Activated T-helper 1 cell treated with anti-CD3 and anti-CD28 coated beads, Interleukin-12 subunit alpha, Interleukin-12 subunit beta, Interleukin-2, Interleukin-4 antibody, amounts not matched to agents 30 ng/mL and 10 ng/mL and 1 ng/mL, durations not matched to agents 14 hours and 24 hours and 36 hours (primary cell): ENCODE measurements at places on chromosomes 3 and 15. TPM values are rescaled to one million over a fixed set of nuclear protein-coding genes. Genes with fewer than 3 reads are reported as not detected.
A peak's percentile ranks its signal among the peaks of the same experiment; 100 is the strongest.

DNA sequence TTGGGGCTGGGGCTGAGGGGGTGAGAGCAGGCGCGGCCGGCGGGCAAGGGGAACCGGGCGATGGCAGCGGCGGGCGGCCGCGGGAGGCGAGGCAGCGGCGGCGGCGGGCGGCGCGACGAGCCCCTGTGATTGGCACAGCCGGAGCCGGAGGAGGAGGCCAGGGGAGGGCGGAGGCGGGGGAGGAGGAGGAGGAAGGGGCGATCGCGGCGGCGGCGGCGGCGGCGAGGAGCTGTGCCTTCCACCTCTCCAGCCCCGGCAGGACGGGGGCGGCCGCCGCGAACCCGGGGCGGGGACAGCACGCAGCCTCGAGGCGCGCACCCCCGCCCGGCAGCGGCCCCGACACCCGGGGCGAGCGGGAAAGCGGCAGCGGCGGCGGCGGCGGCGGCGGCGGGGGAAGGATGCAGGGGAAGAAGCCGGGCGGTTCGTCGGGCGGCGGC lies at the start of gene SLCO3A1:
SLCO3A1 (plus strand) TSS at position 198 of the 437 bp plus-strand sequence.
- peaks cover 9% of the 10 kb centered on the region for H3K27me3 ChIP-seq
- peaks cover 67% of the 10 kb centered on the region for H3K4me1 ChIP-seq
- H3K4me3 ChIP-seq: peak within 1 kb of the TSS; percentile 84
- H3K36me3 ChIP-seq: peaks cover 3% of the 10 kb centered on the region
- peak within 1 kb of the TSS; percentile 80 for H3K27ac ChIP-seq

- H3K4me1 ChIP-seq: peaks cover 16% of the 10 kb centered on the region
- DNase-seq: no peak
- H3K27ac ChIP-seq: peak overlapping the region; percentile 46
Measured at GRCh38 chr15:42215913-42216829, 8.1 kb upstream of the VPS39 start.

DNA sequence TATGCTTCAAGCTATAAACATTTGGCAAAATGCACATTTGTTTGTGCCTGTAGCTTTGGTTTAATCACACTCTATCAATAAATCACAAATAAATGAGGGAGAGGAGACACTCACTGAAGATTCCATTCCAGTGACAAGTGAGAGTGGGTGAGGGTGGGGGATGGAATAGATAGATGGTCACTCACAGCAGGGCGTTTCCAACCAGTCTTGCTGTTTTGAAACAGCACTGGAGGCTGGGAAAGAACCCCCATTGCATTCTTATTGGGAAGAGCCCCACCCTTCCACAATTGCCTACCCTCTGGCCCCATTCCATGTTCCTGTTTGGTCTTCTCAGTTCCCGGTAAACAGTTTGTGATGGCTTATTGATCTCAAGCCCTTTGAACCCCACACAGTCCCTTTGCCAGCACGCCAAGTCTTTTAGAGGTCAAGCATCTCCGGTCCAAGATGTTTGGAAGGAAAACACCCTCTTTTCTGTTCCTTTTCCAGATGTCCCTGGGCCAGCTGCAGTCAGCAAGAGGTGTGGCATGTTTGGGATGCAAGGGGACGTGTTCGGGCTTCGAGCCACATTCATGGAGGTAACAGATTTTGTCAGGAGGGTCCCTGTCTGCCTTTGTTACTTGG lies 30.7 kb downstream of the LMCD1 start:
- no peaks in the 10 kb centered on the region for H3K4me1 ChIP-seq
- H3K36me3 ChIP-seq: no peaks in the 10 kb centered on the region
- no peaks in the 10 kb centered on the region for H3K27me3 ChIP-seq
- H3K4me3 ChIP-seq: no peak overlapping the region
- no peak for DNase-seq
- H3K27ac ChIP-seq: no peak overlapping the region

- no peak for DNase-seq
- no peak overlapping the region for H3K4me3 ChIP-seq
- peaks cover 2% of the 10 kb centered on the region for H3K27me3 ChIP-seq
- no peak overlapping the region for H3K27ac ChIP-seq
Measured at GRCh38 chr3:123664753-123665152, 79.9 kb upstream of the HACD2 start.

DNA sequence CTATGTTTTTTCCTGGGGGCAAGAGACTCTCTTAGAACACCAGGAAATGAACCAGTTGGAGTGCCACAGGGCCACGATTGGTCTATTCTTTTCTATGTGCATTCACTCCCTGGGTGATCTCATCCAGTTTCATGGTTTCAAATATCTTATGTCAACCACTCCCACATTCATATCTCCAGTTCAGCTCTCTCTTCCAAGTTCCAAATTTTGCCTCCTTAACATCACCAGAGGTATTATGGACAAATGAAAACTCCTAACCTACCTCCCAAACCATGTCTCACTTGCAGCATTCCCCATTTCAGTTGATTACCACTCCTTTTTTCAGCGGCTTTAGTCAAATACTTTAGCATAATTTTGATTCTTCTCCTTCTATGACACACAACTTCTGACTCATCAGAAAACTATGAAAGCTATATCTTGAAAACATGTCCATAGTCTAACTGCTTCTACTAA lies 203.1 kb upstream of the SEMA6D start:
- no peak for DNase-seq
- no peak overlapping the region for H3K4me3 ChIP-seq
- no peak overlapping the region for H3K27ac ChIP-seq
- H3K27me3 ChIP-seq: no peaks in the 10 kb centered on the region
- no peaks in the 10 kb centered on the region for H3K4me1 ChIP-seq

DNA sequence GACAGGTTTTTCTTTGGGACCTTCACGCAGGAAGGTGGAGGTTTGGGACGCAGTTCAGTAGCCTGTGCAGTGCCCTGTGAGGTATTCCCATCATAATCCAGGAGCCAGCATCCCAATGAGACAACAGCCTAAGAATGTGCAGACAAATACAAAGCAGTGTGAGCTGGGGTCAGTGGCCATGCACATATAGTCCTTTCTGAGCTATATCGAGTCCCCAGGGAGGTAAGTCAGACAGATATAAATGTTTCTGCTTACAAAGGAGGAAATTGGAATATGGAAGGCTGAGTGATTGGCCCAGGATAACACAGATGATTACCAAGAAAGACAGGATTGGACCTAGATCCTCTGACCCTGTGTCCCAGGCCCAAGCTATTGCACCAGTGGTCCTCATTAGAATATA lies 216.6 kb upstream of the TRIM42 start:
- no peak overlapping the region for H3K4me3 ChIP-seq
- no peaks in the 10 kb centered on the region for H3K36me3 ChIP-seq
- DNase-seq: no peak
- H3K27me3 ChIP-seq: peaks cover 1% of the 10 kb centered on the region
- H3K4me1 ChIP-seq: no peaks in the 10 kb centered on the region

DNA sequence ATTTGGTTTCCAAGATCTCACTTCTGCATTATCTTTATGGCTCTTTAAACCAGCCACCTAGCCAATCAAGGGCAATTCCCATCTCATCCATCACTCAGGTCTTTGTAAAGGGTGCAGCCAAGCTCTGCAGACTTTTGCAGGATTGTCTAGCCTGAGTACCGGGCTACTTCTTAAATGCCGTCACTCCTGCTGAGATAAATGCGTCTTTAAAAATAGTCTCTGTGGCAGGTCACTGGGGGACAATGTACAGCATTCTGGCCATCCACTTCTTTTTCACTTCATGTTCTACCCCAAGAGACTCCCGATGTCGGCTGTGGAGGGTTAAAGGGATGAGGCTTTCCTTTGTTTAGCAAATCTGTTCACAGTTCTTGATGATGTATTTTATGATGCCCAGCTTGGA lies 194.7 kb downstream of the SV2B start:
- no peaks in the 10 kb centered on the region for H3K4me1 ChIP-seq
- no peak for DNase-seq
- H3K27me3 ChIP-seq: peaks cover 25% of the 10 kb centered on the region
- H3K4me3 ChIP-seq: no peak overlapping the region
- H3K36me3 ChIP-seq: no peaks in the 10 kb centered on the region

DNA sequence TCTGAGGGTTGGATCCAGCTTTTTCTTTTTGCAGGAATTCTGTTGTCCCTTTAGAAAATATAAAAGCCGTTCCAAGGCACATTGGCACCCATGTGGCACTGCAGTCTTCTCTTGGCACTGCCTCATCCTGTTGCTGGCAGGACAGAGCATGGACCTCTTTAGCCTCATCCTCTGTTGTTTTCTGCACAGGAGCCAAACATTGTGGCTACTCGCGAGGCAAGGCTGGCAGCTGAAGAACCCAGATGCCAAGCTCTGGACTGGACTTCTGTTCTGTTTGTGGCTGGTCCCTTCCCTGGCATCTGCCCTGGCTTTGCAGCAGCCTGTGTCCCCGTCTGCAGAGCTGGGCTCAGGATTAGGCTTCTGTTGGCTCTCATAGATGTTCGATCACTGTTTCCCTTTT lies 224.7 kb upstream of the TBC1D5 start:
- H3K27ac ChIP-seq: no peak overlapping the region
- no peak overlapping the region for H3K4me3 ChIP-seq
- H3K36me3 ChIP-seq: no peaks in the 10 kb centered on the region
- DNase-seq: no peak
- no peaks in the 10 kb centered on the region for H3K4me1 ChIP-seq

DNA sequence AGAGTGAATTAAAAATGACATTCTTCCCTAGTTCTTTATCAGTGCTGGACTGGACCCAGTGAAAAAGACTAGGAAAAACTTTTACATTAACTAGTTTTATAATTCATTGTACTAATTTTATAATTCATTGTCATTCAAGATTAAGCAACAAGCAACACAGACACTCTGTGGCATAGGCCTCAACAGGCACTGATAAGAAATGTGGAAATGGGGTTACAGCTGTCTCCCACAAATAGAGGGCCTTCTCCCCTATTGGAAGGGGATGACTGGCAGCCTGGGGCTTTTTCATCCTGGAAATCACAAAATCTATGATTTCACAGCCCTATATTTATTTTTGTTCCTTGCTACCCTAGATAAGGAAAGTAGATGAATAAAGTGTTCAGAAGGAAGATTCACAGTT lies 370.6 kb downstream of the GBE1 start:
- no peaks in the 10 kb centered on the region for H3K4me1 ChIP-seq
- H3K27me3 ChIP-seq: no peaks in the 10 kb centered on the region
- H3K27ac ChIP-seq: no peak overlapping the region
- no peak overlapping the region for H3K4me3 ChIP-seq
- no peaks in the 10 kb centered on the region for H3K36me3 ChIP-seq

GRCh38 chr15:77034695-77035489 lies 36.0 kb downstream of the TSPAN3 start:
- no peak for DNase-seq
- H3K27ac ChIP-seq: peak overlapping the region; percentile 63
- H3K27me3 ChIP-seq: no peaks in the 10 kb centered on the region

GRCh38 chr3:102577082-102577789 lies 142.4 kb downstream of the ZPLD1 start:
- DNase-seq: no peak
- no peak overlapping the region for H3K27ac ChIP-seq
- H3K4me3 ChIP-seq: no peak overlapping the region
- H3K4me1 ChIP-seq: no peaks in the 10 kb centered on the region

GRCh38 chr3:13494463-13495350 lies 14.6 kb downstream of the HDAC11 start:
- no peaks in the 10 kb centered on the region for H3K36me3 ChIP-seq
- no peaks in the 10 kb centered on the region for H3K4me1 ChIP-seq
- H3K27me3 ChIP-seq: no peaks in the 10 kb centered on the region
- no peak overlapping the region for H3K4me3 ChIP-seq
- H3K27ac ChIP-seq: no peak overlapping the region

The AMT gene
- 2.2 and 2.7 TPM in 2 replicates for total RNA-seq

DNA sequence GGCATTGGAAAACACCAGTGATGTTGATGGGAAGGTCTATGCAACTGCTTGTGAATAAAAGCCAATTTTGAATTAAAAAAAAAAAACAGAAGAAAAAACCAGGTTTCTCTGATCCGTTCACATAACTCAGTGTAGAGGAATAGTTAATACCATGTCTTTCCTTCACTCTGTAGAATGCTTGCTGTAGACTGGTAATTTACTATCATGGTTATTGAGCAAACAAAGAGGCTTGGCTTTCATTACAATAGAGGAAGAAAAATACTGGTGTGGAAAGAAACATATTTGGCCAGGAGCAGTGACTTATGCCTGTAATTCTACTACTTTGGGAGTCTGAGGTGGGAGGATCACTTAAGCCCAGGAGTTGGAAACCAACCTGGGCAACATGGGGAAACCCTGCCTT lies 41.1 kb downstream of the GATM start:
- DNase-seq: no peak
- H3K27ac ChIP-seq: no peak overlapping the region
- H3K4me3 ChIP-seq: no peak overlapping the region

- peak; percentile 45 for DNase-seq
- peak overlapping the region; percentile 96 for H3K27ac ChIP-seq
- H3K36me3 ChIP-seq: peaks cover 5% of the 10 kb centered on the region
- H3K4me1 ChIP-seq: peaks cover 87% of the 10 kb centered on the region
Measured at GRCh38 chr3:32432711-32433530, 41.3 kb downstream of the CMTM7 start.

DNA sequence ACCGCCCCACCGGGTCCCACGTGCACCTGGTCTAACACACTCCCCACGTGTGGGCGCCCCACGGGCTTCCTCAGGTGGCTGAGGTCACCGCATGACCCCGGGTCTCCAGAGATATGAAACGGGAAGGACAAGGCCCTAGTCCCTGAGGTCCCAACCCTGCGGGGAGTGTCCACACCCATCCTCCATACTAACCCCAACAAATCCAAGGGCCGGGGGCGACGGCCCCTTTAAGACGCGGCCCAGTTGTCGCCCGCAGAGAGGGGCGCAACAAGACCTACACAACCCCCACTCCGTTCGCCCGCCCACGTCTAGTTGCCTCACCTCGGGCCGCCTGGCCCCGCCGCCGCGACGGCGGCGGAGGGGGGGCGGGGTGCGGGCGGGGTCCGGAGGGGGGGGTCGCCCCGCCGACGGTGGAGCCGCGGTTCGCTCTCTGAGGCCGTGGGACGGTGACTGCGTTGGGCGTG lies 396 bp downstream of the INO80 start:
- H3K27ac ChIP-seq: peak overlapping the region; percentile 99
- peak overlapping the region; percentile 92 for H3K4me3 ChIP-seq
- H3K36me3 ChIP-seq: peaks cover 5% of the 10 kb centered on the region
- peaks cover 20% of the 10 kb centered on the region for H3K4me1 ChIP-seq
- peaks cover 6% of the 10 kb centered on the region for H3K27me3 ChIP-seq
- peak; percentile 63 for DNase-seq

The AGBL1 gene
- not detected in 2 replicates for total RNA-seq

The CYP1A2 gene
- total RNA-seq: not detected in 2 replicates

GRCh38 chr3:105997800-105998526 lies 129.2 kb upstream of the CBLB start:
- H3K27me3 ChIP-seq: no peaks in the 10 kb centered on the region
- peaks cover 22% of the 10 kb centered on the region for H3K4me1 ChIP-seq
- no peak for DNase-seq
- peak overlapping the region; percentile 23 for H3K27ac ChIP-seq

GRCh38 chr3:69294014-69294766 lies 91.7 kb downstream of the FRMD4B start:
- peaks cover under 1% of the 10 kb centered on the region for H3K4me1 ChIP-seq
- H3K27me3 ChIP-seq: no peaks in the 10 kb centered on the region
- no peaks in the 10 kb centered on the region for H3K36me3 ChIP-seq
- H3K4me3 ChIP-seq: no peak overlapping the region
